Smooth muscle cell of bladder (primary cell): ENCODE measurements at places on chromosomes 2 and 18. TPM values are rescaled to one million over a fixed set of nuclear protein-coding genes. Genes with fewer than 3 reads are reported as not detected.

MC5R gene
- total RNA-seq, result not detected in 2 replicates

HSBP1L1 gene
- total RNA-seq, result 9.2 and 9.7 TPM in 2 replicates

CTAGE1 gene
- not detected in 2 replicates for total RNA-seq

ANKRD30BL gene
- total RNA-seq, result not detected in 2 replicates

LYPD6B gene
- 0.18 and 2.0 TPM in 2 replicates for total RNA-seq

FZD7 gene
- 68.4 and 109 TPM in 2 replicates for total RNA-seq

NPAS2 gene
- total RNA-seq, result 4.8 and 5.8 TPM in 2 replicates

PARD6G gene
- 1.4 and 2.8 TPM in 2 replicates for total RNA-seq

LYG2 gene
- total RNA-seq, result not detected in 2 replicates

CIB4 gene
- total RNA-seq, result not detected in 2 replicates
